NCI-H2171 treated with DMSO at 0.1 percent for 48 hours (cell line): ENCODE measurements at places on chromosomes 3 and 15.

GRCh38 chr3:100263583-100263982, 2.8 kb downstream of the TBC1D23 start:
- no peak for DNase-seq

GRCh38 chr3:195076981-195077610, 193.9 kb downstream of the XXYLT1 start:
- DNase-seq = no peak

DNA sequence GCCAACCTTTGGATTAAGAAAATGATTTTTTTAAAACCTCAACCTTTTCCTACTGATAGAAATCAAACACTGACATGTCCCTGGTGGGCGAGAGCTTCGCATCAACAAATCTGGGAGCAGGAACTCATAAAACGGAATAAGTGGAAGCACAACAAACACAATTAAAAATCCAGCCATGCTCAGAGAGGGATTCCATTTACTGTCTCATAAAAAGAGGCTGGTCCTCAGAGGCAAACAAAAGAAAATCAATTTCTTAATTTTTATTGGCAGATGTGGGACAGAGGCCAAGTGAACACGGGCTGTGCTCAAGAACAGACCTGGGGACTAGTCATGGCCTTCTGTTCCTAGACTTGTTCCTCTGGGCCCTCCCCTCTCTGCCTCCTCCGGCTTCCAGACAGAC, 214.5 kb downstream of the NTRK3 start:
- no peak for DNase-seq

- no peak for DNase-seq
Measured at GRCh38 chr15:74851960-74852359, 9.0 kb upstream of the ULK3 start.
